ENCODE measurements at places on chromosomes 4 and X. TPM values are rescaled to one million over a fixed set of nuclear protein-coding genes. Genes with fewer than 3 reads are reported as not detected.

Gene UGT2B17
- not detected for total RNA-seq

Gene AMELX
- not detected for total RNA-seq

Gene MAP3K15
- total RNA-seq, result under 0.01 TPM

DNA sequence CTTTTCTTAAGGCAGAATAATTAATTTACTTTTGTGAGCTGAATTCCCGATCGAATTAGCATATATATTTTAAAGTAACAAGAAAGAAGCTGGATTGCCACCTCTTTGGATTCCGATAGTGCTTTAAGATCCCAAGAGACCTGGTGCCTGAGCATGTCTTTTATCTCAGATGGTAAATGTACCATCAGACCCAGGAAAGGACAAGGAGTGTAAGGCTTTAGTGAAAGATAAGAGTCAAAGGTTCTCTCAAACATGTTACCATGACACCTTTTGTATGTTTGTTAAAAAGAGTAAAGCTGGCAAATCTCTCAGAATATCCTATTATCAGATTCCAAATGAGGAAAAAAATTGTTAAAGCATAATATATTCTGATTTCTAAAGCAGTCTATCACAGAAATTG, 198.8 kb downstream of the PPP3CA start:
- no peak overlapping the region for H3K27ac ChIP-seq
- H3K4me3 ChIP-seq, result no peak overlapping the region
- H3K36me3 ChIP-seq, result no peaks in the 10 kb centered on the region
- H3K4me1 ChIP-seq, result no peaks in the 10 kb centered on the region
- DNase-seq, result no peak

GRCh38 chr4:139568206-139568955, 12.4 kb upstream of the SETD7 start:
- H3K4me1 ChIP-seq, result no peaks in the 10 kb centered on the region
- H3K36me3 ChIP-seq, result no peaks in the 10 kb centered on the region
- H3K4me3 ChIP-seq, result no peak overlapping the region
- no peak for DNase-seq

DNA sequence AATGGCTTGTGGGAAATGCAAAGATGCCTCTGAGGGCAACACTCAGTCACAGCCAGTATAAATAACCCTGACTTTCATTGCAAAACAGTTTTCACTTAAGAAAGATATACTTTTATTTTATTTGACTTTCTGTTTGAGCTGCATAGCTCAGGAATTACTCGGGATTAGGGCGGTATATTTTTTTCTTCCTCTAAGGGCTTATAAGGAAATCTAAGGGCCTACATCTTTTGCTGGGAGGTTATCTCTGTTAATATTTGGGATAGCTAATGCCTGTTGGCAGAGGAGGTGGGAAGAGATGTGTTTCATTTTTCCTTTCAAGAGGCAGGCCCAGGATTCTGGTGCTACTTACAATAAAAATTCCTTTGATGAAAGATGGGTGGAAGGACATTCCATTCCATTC, 28.8 kb upstream of the EGFL6 start:
- peaks cover 13% of the 10 kb centered on the region for H3K27me3 ChIP-seq
- H3K36me3 ChIP-seq, result no peaks in the 10 kb centered on the region
- no peak overlapping the region for H3K27ac ChIP-seq
